OCI-M1 (cell line): ENCODE measurements at places on chromosomes 5 and 9.
A peak's percentile ranks its signal among the peaks of the same experiment; 100 is the strongest.

DNA sequence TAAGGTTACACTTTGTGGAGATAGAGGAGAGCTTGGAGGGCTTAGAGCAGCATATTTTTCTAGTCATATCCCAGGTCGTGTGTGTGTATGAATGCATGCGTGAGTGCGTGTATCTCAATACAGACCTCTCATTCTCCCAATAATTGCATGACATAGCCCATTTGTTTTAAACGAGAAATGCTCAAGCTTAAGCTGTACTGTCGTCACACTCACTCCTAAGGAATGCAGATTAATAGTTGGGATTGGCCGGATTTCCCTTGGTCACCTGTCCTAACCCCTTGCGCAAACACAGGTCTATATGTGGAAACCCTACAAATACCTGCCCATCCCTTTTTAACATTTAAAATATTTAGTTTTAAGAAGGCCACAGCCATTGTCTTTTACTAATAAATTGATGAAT lies 165.8 kb downstream of the SEMA5A start:
- no peak for DNase-seq

DNA sequence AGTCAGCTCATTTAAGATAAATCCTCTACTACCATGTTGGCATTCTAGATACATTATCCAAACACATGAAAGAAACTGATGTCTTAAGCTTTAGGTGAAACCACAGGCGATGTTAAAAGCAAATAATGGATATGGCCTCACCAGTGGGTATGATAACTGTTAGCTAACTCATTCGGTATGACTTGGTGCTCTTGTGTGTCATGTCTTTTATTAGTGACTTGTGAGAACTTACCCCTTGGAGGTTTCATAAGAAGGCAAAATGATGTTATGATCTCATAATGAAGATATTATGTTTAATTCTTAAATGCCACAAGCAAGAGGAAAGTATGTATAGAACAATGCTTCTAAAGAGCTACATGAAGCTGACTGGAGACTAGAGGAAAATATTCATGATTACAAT lies 1227.0 kb downstream of the EFNA5 start:
- DNase-seq, result no peak

GRCh38 chr5:145975001-145975360 lies 38.6 kb downstream of the SH3RF2 start:
- no peak for DNase-seq

DNA sequence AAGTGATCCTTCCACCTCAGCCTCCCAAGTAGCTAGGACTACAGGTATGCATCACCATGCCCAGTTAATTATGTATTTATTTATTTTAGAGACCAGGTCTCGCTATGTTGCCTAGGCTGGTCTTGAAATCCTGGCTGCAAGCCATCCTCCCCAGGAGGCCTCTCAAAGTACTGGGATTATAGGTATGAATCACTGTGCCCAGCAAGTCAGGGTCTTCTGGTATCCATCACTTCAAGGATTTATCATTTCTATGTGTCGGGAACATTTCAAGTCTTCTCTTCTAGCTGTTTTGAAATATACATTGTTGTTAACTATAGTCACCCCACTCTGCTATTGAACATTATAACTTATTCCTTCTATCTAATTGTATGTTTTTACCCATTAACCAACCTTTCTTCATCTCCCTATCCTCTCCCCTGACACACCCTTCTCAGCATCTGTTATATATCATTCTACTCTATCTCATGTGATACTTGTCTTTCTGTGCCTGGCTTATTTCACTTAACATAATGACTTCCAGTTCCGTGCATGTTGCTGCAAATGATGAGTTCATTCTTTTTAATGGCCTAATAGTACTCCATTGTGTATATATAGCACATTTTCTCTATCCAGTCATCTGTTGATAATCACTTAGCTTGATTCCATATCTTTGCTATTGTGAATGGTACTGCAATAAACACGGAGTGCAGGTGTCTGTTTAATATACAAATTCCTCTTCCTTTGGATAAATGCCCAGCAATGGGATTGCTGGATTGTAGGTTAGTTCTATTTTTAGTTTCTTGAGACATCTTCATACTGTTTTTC lies 26.4 kb downstream of the UTP15 start:
- no peak for DNase-seq

- no peak for DNase-seq
Measured at GRCh38 chr9:37792122-37792521, 7.3 kb upstream of the EXOSC3 start.

- no peak for DNase-seq
Measured at GRCh38 chr5:59161221-59162105, 578.6 kb downstream of the RAB3C start.

DNA sequence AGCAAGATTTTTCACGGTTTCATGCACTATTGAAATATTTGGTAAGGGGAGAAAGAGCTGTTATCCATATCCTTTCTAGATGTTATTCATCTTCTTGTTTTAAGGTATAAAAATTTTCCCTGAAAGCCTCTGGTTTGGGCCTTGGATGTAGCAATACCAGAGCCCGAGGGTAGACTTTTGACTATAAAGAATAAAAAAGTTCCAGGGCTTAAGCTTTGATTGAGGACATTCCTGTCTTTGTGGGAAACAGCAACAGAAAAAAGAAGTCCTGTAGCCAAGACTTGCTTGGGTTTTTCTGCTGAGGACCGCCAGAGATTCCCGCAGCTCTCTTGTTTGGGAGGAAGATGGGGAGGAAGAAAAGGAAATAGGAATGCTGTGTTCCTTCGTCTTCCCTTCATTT lies 440.0 kb upstream of the WWC1 start:
- DNase-seq, result no peak

DNA sequence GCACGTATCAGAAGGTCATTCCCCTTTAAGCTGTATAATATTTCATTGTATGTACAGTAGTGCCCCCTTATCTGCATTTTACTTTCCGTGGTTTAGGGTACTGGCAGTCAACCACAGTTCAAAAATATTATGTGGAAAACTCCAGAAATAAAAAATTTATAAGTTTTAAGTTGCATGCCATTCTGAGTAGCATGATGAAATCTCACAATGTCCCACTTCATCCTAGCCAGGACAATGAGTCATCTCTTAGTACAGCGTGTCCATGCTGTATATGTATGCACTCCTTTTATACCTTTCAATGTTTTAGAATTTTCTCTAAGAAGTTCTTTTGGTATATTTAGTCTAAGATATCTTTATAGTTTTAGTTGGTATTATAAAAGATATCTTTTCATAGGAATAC lies 115.0 kb upstream of the HAND1 start:
- no peak for DNase-seq

DNA sequence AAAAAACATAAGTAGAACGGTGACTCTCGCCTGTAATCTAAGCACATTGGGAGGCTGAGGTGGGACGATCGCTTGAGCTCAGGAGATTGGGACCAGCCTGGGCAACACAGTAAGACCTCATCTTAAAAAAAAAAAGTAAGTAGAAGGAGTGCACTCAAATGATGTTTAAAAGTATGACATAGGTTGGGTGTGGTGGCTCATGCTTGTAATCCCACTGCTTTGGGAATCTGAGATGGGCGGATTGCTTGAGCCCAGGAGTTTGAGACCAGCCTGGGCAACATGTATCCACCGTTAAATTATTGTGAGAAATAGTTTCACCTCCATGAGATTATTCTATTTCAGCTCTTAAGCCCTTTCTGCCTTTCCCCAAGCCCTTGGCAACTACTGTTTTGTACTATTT lies 11.2 kb downstream of the DENND4C start:
- no peak for DNase-seq

GRCh38 chr5:57411982-57412381 lies 70.6 kb downstream of the ACTBL2 start:
- peak; percentile 78 for DNase-seq

- DNase-seq, result no peak
Measured at GRCh38 chr5:128477944-128478343, 60.1 kb downstream of the FBN2 start.

- DNase-seq, result no peak
Measured at GRCh38 chr9:76322810-76323209, 71.4 kb downstream of the RFK start.

GRCh38 chr5:55392669-55393068 lies 84.9 kb downstream of the MTREX start:
- no peak for DNase-seq

- peak; percentile 57 for DNase-seq
Measured at GRCh38 chr5:142915813-142916424, 145.7 kb downstream of the ARHGAP26 start.

DNA sequence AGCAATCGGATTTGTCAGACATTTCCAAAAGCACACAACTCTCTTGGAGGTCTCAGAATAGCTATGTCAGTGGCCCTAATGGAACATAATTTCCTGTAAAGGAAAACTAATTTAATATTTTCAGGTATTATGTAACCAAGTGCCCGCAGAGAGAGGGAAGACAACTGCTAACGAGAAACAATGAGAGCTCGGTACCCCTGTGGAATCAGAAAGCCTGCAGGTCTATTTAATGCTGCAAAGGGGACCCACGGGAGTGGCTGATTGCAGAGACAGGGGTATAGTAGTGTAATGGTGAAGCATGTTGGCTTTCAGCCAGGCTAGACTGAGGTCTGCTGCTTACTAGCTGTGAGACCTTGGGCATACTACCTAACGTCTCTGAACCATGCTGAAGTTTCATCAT lies 508.1 kb upstream of the BRINP1 start:
- no peak for DNase-seq

DNA sequence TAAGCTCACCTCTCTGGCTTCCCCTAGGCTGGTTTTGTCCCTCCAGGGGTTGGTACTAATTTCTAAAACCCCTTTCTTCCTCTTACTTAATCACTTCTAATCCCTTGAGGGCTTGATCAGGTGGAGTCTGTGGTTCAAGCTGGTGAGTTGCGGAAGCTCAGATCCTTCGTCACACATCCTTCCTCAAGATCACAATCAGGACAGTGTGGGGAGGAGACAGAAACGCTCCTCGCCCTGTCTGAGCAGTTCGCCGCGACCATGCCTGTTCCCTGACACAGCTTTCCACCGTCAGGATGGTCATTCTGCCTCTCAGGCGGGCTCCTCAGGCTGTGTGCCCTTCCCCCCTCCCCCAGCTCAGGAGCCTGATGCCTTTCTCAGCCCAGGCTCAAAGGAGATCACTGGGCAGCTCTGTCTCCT lies 24.3 kb downstream of the CPLX2 start:
- peak; percentile 8 for DNase-seq

DNA sequence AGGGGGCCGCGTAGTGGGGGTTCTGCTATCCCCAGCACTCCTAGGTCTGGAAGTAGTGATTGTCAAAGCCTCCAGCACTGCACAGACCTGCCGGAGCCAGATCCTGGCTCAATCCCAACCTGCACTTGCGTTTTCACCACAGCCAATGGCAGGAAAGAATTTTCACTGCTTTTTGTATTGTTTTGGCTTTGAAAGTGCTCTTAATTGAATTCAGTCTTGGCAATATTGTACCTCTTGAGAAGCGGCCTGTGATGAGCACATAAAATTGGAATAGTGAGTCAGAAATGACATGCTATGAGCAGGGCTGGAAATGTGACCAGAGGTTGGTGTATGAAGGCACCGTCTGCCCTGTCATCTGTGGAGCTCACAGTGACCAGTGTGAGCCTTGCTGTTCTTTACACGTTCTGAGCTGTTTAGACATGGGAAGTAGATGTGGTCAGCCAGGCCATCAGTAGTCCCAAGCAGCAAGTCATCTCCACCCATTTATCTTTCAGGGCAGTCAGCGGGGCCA lies 41.5 kb downstream of the SECISBP2 start:
- peak; percentile 3 for DNase-seq

- no peak for DNase-seq
Measured at GRCh38 chr5:35618304-35618636, 607 bp downstream of the SPEF2 start.

DNA sequence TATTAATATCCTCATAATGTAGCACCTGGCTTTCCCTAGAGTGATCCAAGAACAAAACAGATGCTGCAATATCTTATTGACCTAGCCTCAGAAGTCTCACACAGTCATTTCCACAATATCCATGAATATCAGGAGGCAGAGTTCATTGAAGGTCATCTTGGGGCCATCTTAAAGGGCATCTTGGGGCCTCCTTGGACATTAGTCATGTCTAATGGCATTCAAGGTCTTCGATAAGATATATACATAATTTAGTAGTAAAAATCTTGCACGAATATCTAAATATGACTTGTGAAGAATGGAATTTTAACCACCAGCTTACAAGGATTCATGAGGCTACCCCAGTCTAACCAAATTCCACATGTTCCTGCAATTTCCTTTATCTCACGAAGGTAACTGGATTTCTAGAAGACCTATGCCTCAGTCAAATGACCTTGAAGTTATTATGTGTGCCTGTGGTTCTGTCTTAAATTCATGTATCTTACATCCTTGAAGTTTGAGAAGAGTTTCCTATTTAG lies 163.6 kb upstream of the SPEF2 start:
- DNase-seq, result no peak

- peak; percentile 64 for DNase-seq
Measured at GRCh38 chr9:107615321-107615720, 125.8 kb upstream of the KLF4 start.

GRCh38 chr5:179378441-179379271 lies 33.4 kb upstream of the ADAMTS2 start:
- DNase-seq, result no peak

DNA sequence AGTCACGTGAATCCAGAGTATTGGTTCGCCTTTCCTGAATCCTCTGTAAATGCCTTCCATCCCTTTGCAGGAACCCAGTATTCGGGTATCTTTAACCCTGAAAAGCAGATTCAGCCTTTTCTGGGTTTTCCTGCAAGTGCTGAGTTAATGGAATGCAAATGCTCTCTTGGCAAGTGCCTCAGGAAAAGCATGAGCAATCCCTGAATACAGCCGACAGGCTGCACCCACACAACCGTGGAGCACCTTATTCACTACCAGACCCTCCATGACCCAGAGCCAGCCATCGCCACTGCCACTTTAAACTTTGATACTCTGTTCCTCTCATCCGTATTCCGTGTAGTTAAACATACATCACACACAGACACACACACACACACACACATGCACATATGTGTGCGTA lies 54.4 kb downstream of the ZNF622 start:
- no peak for DNase-seq

DNA sequence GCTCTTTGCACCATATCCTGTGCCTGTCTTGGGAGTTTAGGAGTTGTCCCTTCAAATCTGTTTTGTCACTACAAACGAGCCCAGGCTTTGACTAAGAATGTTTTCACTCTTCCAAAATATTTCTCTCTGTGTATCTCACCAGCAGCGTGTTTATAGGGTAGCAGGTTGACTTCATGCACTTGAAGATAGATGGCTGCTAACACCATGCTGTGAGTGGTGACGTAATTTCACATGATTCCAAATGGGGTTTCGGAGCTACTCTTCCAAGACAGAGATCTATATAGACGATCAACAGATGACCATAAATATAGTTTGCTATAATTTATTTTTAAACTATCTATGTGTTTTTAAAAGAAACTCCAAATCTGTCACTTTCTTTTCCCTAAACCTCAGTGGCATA lies 30.6 kb downstream of the RORB start:
- no peak for DNase-seq

- DNase-seq, result no peak
Measured at GRCh38 chr5:101431201-101431600, 528.1 kb upstream of the ST8SIA4 start.

DNA sequence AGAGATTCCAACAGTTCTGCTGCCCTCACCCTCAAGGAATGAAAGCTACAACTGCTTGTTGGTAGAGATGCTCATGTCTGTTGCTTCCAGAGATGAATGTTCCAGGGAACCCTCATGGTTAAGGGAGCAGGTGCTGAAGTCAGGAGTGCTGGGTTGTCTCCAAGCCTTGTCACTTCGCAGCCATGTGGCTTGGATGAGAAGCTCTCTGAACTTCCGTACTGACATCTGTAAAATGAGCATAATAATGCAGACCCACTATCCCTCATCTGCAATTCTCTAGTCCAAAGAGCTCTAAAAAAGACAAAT lies 133.3 kb upstream of the ADRA1B start:
- no peak for DNase-seq
